ENCODE measurements at places on chromosomes 3 and 15.

DNA sequence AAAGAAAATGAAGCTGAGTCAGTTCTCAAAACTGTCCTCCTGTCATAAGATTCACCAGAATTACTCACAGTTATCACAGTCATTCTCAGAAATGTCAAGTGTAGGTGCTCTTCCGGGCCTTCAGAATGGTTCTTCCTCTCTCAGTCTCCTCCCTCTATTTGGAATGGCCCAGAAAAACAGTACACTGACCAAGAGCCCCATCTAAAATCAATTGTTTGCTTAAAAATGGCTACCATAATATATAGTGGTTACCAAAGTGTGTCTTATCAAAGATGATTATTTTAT is 99.8 kb downstream of the MECOM start:
- DNase-seq: no peak

DNA sequence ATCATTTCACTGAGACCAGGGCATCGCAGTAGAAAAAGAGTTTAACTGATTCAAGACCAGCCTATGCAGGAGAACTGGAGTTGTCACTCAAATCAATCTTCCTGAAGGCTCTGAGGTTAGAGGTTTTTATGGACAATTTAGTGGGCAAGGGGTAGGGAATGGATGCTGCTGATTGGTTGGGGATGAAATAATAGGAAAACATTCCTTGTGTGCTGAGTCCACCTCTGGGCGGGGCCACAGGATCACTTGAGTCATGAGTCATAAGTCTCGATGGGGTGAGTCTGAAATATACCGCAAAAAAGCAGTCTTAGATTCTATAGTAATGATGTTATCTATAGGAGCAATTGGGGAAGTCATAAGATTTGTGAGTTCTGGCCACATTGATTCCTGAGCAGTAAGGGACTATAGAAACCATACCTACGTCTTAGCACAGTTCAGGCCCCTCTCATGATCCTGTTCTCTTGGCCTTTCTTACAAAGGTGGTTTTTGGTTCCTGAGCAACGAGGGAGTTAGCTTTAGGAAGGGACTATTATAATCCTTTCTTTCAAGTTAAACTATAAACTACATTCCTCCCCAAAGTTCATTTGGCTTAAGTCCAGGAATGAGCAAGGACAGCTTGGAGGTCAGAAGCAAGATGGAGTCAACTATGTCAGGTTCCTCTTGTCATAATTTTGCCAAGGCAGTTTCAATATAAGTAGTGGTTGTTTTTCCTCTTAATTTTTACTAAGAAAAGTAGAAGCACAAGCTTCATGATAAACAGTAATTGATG is 2.7 kb upstream of the OPA1 start:
- DNase-seq: no peak

DNA sequence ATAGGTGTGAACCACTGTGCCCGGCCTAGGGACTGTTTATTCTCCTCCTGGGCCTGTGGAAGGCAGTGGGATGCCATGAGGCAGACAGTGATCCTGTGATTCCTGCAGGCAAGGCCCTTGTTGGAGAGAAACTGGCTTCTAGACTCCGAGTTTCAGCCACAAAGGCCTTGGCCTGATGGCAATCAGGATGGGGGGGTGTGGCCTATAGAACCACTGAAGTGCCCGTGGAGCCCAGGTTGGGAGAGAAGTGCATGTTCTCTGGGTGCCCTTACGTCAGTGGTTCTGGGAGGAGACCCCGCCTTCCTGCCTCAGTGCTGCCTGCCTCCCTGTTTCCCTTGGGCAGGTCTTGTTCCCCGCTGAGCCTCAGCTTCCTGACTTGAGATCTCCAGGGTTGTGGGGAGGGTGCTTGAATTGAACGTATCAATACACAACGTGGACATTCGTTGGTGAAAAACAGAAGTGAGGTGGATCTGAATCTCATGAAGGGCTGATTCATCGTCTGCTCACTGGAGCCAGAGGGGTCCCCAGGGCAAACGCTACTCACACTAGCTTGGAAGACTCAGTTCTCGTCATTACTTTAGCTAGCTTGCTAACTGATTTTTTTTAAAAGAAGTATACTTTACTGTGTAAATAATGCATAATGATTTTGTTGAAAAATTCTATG is 31.8 kb downstream of the IRAK2 start:
- DNase-seq: no peak

DNA sequence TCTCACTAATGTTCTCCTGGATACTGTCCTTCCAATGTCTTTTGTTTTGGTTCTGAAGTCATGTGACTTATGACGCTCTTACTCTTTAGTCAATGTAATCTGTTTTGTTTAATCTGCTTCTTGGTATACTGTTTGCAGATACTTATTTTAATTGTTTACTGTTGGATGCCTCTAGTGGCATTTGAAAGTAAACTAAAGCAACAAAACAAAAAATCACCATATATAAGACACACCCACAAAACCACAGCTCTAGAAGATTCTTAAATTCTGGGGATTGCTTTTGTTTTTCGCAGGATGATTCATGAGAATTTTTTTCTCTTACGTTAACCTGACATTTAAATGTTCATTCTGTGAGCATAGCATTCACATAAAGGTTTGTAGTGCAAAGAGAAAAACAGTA is 16.8 kb downstream of the SLC25A26 start:
- DNase-seq: no peak

- no peak for DNase-seq
These were observed 69.6 kb downstream of the ATP10A start for GRCh38 chr15:25793354-25794050.

DNA sequence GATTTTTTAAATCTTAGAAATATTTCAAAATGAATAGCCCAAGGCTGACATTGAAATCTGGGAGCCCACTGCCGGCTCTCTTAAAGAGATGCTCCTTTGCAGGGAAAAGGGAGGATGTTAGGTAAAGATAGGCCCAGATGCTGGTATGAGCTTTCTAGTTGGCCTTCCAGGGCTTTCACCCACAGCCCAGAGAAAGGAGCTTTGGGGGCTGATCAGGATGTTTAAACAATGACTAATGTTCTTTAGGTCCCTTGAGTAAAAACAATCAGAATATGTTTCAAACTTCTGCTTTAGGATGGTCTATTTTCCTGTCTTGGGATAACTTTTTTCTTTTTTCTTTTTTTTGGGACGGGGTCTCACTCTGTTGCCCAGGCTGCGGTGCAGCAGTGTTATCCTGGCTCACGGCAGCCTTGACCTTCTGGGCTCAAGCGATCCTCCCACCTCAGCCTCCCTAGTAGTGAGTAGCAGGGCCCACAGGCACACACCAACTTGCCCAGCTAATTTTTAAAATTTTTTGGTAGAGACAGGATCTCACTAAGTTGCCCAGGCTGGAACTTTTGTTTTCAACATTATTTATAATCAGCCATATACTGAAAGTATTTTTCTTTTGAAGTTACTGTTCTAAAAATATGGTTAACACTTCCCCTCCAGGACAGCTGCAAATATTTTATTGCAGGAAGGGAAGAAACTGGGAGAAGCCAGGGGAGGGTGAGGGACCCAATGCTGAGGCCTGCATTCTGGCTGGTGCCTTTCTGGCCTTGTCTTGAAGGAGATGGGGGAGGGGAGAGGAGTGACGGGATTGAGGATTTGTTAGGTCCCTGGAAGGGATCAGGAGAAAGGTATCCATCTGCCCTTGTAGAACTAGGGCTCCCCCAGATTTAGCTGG is 70.1 kb downstream of the TRAK1 start:
- DNase-seq: no peak

DNA sequence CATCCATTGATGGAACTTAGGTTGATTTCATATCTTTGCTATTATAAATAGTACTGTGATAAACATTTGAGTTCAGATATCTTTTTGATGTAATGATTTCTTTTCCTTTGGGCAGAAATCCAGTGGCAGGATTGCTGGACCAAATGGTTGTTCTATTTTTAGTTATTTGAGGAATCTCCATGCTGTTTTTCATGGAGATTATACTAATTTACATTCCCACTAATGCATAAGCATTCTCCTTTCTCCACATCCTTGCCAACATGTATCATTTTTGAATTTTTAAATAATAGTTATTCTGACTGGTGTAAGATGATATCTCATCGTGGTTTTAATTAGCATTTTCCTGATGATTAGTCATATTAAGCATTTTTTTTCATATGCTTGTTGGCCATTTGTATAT is 144.0 kb upstream of the SUCLG2 start:
- DNase-seq: no peak

GRCh38 chr3:86379280-86379679 is 611.7 kb downstream of the VGLL3 start:
- DNase-seq: no peak

GRCh38 chr3:113423699-113424098 is 17.6 kb downstream of the CFAP44 start:
- DNase-seq: no peak

- DNase-seq: no peak
These were observed 183.4 kb downstream of the KLF13 start for GRCh38 chr15:31510057-31510456.

Data from activated naive CD8-positive, alpha-beta T cell treated with anti-CD3 and anti-CD28 coated beads, Interleukin-2, amount 50 U/mL, for 16 hours (primary cell).